Naive thymus-derived CD8-positive, alpha-beta T cell (primary cell): ENCODE measurements at places on chromosomes 13 and 19.

DNA sequence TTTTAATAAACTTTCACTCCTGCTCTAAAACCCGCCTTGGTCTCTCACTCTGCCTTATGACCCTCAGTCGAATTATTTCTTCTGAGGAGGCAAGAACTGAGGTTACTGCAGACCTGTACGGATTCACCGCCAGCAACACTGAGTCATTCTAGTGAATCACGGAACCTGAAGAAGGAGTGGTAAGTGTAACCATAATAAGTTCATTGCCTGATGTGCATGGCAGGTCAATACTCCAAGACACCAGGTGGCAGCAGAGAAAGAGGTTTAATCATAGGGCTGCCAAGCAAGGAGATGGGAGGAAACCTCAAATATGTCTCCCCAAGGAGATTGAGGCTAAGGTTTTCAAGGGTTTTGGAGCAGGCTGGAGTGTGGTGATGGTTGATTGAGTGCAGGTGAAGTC is 204.3 kb upstream of the IPO5 start:
- DNase-seq, result no peak

- no peak for DNase-seq
Measured at GRCh38 chr13:31090961-31091624, 70.6 kb downstream of the HSPH1 start.

DNA sequence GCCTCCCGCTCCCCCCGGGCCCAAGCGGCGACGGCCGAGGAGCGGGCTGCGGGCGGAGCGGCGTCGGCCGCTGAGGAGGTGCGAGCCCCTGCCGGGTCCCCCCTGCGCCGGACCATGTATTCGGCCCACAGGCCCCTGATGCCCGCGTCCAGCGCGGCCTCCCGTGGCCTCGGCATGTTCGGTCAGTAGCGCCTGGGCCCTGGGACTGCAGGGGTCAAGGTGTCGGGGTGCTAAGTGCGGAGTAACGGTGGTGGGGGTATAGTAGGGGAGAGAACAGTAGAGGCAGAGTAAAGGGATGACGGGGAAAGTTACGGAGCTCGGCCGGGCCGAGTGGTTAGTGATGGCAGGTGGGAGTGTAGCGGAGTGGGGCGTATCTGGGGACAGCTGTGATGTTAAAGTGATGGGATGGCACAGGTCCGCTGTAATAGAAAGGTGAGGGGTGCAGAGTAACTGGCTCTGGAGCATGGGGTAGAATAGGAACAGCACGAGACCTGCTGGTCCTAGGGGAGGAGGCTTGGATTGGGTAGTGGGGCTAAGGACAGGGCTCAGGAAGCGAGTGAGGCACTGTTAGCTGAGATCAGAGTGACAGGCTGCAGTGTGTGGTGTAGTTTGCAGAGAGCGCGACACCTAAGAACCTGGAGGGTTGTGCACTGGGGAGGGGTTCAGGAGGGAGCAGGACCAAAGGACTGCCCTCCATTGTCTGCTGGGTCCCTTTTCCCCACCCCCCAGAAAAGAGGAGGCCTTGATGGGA is 15.7 kb downstream of the CIC start:
- DNase-seq, result no peak

DNA sequence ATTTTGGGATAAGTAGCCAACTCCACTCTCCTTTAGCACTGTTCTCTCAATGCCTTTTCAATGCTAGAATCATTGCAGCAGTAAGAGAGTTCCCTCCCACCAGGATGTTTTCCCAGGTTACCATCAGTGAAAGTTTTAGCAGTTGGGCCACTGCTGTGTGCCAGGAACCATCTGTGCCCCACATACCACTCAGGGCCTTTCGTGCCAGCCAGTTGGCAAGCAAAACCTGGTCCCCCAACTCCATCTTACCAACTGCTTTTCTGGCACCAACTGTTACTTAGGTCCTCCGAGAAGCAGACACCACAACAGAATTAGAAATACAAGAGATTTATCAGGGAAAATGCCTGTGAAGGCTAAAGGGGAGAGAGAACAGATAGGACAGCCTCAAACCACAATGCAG is 533.4 kb upstream of the NBEA start:
- no peak for DNase-seq

GRCh38 chr13:91347996-91348905 is 764 bp downstream of the MIR17HG start:
- DNase-seq, result peak; percentile 80

- DNase-seq, result no peak
Measured at GRCh38 chr13:38348861-38349389, 726 bp upstream of the UFM1 start.
